ENCODE measurements at places on chromosomes 2 and 18.

DNA sequence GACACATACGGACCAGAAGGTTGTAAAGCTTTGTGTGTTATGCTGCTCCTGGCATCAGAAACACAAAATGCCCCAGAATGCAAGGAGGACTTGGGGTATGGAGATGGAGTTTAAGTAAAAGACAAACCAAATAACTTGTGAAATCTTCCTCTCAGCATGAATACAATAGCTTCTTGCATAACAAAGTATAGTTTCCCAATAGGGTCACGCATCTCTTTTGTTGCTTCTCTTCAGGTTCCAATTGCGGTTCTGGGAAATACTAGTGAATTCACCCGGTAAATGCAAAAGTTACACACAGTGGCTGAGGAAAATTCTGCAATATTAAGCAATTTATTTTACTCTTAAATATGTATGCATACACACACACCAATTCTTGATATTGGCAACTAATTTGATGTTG, 339.2 kb upstream of the EPHA4 start:
- no peak for DNase-seq

GRCh38 chr2:241067501-241068135, 34.5 kb downstream of the MTERF4 start:
- no peak for DNase-seq

DNA sequence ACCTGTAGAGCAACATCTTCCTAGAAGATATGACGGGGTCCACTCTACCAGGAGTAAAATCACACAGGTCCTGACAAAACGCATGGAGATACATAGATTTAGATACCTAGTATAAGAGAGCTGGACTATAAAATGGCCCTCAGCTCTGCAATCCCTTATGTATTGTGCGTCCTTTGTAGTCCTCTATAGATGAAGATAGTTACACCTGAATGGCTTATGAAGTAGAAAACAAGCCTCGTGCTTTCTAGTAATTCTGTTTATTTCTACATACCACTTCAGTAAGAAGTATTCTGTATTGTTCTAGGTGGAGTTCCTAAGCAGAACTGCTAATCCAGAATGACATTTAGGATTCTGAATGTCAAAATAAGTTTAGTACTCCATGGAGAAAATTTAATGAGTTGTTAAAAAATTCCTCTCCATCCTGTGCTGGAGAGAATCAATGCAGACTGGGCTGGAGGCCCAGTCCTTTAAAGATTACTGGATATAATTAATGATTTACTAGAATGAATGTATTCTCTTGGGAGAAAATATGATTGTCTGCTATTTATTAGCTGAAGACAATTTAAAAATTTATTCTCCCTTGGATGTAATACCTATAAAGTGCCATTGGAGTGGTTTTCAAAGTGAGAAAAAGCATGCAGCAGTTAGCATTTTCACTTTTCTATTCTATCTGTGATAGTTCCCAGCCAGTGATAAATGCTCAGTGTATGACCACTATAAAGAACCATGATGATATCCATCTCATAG, 147.3 kb upstream of the UNC80 start:
- no peak for DNase-seq

- DNase-seq: no peak
Observed at GRCh38 chr2:95300450-95300849, 3.3 kb downstream of the KCNIP3 start.

DNA sequence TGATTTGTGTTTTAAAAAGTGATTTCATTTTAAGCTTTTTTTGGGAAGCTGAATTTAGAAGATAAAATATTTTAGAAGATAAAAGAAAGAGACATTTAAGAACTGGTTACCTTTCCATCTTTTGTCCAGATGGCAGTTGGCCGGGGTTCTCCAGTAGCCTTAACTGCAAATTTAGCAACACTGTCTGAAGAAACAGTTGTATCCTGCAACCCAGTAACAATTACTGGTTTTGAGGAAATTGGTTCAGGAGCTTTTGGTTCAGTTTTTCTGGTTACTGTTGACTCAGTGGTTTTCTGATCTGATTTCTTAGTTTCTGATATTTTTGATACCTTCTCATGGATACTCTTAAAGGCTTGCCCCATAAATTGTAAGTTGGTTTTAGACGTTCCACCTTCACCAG, 49.9 kb downstream of the PLEKHA3 start:
- DNase-seq: no peak

DNA sequence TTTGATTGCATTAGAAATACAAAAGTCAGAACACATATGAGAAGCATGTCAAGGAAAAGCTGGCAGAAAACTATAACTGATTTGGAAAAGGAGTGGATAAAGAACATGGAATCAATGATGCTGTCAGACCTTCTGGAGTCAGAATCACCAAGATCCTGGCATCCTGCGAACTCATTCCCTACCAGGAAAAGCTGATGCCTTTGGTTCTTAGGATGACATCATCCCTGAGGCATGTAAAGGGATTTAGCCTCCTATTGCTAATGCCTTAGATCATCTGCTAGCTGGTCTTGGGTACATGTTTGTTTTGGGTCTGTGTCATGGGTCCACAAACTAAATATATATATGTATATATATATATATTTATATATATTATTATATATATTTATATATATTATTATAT, 680.7 kb downstream of the EPHA4 start:
- no peak for DNase-seq

DNA sequence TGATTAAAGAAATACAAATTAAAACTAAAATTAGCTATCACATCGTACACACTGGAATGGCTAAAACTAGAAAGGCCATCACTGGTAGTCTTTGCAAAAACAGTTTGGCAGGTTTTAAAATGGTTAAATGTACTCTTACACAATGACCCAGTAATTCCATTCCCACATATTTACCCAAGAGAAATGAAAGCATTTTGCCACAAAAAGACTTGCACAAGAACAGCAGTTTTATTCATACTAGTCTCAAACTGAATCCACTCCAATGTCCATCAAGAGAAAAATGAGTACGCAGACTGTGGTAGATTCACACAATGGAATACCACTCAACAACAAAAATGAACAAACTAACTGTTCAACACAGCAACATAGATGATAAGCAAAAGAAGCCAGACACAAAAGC, 29.1 kb downstream of the SP140L start:
- no peak for DNase-seq

DNA sequence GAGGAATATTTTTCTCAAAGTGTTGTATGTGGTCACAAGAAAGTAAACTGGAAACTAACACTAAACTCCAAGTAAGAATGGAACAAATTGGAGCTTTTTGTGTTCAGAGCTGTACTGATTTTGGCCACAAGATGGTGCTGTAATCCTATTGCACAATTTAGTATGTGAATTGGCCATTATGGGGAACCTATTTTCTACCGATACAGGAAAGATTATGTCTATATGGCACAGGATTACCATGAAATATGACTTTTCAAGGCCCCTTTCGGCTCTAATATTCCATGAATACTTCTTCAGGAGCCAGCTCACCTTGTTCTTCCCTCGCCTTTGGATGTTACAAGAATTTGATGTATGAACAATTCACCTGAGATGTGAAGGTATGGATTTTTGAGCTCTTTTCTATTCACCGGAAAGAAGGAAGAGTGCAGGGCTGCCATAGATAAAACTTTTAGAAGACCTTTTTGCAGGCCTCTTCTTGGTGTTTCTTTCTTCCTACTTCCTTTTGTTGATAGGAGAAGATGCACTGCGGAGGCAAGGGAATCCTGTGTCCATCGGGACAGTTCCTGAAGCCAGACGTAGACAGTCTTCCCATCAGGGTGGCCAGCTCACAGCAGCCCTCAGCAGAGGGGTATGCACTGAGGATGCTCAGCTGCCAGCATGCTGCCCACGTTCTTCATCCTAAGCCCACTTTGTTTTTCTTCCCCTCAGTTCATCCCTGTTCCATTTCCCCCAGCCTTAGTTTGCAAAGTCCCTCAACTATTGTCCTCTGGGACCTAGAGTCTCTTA, 13.3 kb downstream of the MRPL44 start:
- peak; percentile 84 for DNase-seq

GRCh38 chr2:158221063-158222020, 119.7 kb downstream of the UPP2 start:
- DNase-seq: peak; percentile 55

DNA sequence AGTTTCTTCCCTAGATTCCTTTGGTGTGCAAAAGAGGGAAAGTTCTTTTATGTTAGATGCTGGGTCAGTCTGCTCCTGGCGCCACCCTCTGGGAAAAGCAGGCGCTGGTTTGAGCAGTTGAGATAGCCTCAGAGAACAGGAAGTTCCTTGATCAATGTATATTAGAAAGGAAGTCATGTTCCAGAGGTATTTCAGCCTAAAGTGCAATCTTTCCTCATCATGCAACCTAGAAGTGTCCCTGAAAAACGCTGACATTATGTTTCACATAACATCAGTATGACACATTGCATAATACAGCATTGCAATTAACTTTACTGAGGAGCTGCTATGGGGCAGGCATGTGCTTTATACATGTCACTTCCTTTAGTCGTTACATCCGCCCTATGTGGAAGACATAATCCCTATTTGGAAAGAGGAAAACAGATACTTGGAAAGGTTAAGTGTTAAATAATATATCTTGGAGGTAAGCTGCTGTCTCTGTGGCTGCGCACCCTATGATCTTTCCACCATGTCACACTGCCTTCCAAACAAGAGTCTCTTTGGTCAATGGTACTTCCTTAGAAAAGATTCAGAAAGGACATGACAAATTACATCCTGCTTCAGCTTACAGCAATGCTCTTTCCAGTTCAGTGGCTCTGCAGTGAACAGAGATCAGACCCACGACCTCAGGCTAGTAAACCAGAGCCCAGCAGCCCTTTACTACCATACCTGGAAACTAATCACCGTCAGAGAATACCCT, 369.7 kb downstream of the RAD51AP2 start:
- peak; percentile 72 for DNase-seq

DNA sequence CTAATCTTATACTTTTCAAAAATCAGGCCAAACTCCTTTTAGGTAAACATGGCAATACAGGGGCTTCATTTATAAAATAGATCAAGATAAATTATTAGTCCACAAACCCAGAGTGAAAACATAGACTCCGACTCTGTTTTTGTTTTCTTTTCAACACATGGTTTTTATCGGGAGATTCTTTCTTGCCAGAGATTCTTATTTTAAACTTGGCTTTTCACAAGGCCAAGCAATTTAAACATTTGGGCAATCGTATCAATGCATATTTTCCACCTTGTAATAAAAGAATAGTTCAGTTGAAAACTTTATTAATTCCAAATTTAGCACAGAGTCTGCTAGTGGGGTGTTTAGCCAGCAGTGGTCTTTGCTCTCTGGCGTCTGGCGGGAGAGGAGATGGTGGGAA, 71.9 kb downstream of the SOX11 start:
- no peak for DNase-seq

DNA sequence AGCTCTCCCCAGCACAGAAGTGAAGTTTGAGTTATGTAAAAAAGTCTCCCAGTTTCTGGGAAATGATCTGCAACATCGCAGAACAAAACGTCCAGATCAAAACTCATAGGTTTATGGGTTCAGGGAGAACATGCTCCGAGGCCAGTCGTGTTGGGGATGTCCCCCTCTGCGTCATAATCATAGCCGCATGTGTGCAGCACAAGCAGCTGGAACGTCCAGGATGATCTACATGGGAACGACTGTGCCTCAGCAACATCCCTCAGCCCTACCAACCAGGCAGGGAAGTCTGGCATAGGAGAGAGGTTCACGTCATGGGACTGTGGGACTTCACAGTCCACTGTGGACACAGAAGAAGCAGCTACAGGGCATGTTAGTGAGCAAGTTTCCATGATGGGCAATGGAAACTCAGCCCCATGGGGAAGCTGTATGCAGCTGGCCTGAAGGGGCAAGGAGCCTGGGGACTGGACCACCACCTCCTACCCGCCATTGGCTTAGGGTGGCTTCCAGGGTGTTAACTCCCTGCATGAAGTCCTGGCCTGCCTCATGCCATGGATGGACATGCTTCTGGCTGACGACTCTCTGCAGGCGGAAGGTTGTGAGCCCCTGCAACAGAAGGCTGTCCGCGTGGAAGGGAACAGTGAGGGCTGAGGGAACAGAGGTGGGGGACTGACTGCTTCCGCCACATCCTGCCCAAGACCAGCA, 96.9 kb downstream of the COPS8 start:
- no peak for DNase-seq

- DNase-seq: no peak
Observed at GRCh38 chr2:186820303-186820702, 28.7 kb downstream of the ZSWIM2 start.

DNA sequence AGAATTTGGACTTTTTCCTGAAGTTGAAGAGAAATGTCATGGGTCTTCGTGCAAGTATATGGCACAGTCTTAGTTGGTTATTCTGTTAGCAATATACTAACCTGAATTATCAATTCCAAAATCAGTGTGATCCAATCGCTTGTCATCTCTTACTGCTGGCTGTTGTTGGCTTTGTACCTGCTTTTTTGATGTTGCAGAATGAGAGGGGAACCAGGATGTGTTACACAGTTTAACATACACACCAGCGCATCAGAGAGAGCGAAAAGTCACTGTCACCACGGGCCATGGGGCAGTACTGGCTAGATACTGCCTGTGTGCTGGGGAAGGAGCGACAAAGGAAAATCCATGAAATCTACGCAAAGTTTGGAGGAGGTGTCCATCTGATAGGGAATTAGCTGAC, 59.3 kb upstream of the SPP2 start:
- no peak for DNase-seq

GRCh38 chr2:96877631-96878092, 7.8 kb upstream of the SEMA4C start:
- DNase-seq: no peak

DNA sequence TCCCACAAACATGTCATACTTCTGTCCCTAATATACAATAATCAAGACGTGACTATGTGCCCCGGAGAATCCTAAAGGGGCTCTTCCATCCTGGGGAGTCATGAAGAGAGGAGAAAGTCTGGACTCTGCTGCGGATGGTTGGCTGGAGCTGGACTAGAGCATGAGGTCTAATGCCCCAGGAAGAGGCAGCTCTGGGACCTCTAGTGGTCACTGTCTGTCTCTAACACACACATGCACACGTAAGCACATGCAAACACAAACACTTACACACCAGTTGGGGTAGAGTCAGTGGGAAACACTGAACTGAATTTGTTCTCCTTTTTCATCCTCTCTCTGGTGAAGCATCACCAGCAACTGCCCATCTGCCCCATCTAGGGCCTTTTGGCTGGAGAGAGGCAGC, 271.6 kb downstream of the TDRD15 start:
- DNase-seq: peak; percentile 30

- DNase-seq: no peak
Observed at GRCh38 chr2:119719261-119719627, 40.2 kb downstream of the TMEM177 start.

DNA sequence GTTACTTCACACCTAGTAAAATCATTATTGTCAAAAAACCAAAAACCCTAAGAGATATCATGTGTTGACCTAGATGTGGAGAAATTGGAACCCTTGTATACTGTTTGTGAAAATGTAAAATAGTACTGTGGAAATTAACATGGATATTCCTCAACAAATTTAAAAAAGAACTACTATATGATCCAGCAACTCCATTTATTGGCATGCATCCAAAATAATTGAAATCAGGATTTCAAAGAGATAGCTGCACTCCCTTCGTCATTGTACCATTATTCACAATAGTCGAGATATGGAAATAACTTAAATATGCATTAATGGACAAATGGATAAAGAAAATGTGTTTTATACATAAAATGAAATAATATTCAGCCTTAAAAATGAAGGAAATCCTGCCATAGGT, 105.3 kb upstream of the ZC3H15 start:
- no peak for DNase-seq

GRCh38 chr2:67667054-67667908, 270.1 kb downstream of the ETAA1 start:
- no peak for DNase-seq
